Memory B cell (primary cell): ENCODE measurements at places on chromosomes 1 and 21.

DNA sequence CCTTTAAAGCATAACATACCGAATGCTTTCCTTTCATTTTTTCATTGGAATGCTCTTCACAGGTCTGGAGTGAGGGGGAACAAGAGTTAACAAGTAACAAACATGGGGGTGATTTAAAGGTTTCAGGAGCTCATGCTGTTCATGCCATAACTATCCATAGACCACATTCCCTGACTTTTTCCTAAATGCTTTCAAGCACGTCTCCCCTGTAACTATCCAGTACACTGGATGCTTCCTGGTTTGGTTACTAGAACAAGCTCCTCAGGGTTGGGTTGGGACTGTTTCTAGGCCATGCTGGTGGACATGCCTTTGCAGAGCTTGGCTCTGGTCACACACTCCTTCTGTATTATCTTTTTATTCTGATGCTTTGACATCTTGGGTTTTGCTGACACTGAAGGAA is 38.6 kb downstream of the KCNK1 start:
- no peak for DNase-seq

DNA sequence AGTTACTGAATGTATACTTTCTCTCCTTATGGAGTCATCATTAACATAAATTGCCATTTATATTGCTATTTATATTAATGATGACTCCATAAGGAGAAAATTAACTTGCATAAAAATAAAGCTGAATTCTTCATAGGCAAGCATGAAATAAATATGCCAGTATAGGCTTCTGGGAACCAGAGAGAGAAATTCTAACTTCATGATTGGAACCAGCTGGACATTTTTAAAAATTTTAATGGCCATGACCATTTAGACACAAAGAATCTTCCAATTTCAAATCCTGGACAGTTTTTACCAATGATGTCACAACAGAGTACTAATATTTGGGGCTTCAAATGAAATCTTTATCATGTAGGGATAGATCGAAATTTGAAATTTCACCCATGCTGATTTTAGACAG is 268.7 kb downstream of the PTGER3 start:
- no peak for DNase-seq

DNA sequence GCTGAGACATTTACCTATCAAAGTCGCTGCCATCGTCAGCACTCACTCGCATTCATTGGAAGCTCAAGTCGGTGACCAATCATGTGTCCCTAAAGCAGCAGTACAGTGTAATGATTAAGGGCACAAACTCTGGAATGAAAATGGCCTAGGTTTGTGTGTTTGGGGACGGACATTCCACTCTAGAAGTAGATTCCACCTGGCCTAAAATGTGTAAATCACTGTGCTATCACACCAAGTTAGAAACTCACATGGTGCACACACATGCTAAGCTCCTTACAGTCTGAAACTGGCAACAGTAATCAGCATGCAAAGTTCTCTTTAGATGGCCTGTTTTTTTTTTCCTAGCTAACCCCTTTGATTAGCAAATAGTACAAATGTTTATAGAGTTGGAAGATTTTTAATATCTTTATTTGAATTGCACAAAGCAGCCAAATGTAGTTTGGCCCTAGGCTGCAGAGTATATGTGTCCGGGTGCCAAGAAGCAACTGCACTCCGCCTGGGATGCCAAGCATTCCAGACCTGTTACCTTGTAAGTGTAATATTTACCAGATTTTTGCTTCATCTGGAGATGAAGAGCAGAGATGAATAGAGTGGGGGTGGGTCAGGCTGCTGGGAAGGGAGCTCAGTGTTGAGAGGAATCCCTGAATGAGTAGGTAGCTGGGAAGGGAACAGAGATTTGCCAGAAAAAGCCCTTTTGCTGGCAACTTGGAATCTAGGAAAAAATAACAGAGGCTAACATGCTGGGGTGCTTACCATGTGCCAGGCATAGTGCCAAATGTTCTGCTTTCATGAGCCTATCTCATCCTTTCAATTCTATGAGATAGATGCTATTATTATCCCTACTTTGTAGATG is 35.2 kb downstream of the TGFB2 start:
- DNase-seq, result no peak

DNA sequence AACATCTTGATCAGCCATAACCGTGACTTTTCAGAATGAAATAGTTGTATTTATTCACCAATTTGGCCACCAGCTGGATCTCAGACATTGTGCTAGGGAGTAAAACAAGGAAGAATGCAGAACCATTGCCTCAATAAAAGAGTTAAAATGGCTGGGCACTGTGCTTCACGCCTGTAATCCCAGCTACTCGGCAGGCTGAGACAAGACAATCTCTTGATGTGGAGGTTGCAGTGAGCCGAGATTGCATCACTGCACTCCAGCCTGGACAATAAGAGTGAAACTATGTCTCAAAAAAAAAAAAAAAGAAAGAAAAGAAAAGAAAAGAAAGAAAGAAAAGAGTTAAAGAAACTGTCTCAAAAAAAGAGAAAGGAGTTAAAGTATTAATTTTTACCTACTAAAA is 199.5 kb downstream of the TPR start:
- no peak for DNase-seq

DNA sequence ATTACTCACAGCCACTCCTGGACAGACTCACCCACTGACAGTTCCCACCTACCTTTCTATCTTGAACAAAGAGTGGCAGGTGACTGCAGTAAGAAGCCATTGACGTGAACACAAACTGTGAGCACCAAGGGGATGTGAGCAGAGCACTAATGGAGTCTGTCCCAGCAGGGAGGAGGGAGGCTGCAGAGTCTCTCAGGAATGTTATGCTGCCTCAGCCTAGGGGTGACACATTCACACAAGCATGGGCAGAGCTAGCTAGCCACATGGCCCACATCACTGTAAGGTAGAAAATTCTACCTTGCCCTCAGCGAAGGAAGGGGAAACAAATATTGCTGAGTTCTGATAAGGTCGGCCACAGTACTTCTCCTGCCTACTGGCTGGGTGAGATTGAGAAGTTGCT is 56.8 kb upstream of the PTGFRN start:
- no peak for DNase-seq

DNA sequence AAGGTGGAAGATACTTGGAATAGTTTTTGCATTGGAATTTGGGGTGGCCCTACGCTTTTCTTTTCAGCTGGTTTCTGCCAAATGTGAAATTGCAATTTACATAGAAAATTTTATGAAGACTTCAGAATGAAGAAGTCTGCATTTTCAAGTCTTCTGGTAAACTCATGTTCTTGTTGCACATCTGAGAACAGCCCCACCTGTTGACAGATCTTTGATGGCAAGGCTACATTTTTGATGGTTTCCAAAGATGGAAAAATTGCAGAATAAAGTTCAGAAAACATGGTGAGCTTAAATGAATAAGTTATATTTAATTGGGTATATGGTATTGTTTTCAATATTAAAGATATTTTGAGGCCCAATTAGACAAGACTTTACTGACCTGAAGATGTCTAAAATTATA is 25.4 kb downstream of the OLFM3 start:
- DNase-seq, result no peak

DNA sequence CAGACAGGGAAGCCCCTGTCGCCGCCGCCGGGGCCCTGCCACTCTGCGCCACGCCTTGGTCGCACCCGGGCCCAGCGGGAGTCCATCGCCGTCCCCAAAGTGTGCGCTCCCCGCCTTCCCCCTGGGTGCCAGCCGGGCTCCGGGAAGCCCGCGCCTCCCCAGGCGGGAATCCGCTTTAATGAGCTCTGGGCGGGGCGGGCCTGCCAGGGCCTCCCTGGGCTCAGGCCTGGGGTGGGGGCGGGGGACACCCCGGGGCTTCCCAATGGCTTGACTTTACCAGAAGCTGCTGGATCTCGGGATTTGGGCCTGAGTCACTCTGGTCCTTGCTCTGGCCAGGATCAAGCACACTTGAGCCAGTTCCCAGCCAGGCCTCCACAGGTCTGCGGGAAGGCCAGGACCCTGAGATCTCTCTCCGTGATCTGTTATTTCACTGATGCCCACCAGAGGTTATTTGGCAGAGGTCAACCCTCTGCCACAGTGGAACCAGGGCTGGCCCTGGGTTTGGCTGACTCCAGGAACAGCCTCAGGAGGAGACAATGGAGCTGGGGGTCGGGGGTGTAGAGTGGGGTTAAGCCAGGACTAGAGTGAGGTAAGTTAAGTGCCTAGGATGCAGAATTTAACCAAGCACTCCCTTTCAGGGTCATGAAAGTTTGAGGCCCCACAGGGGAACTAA is 178.4 kb upstream of the EDN2 start:
- DNase-seq, result no peak

DNA sequence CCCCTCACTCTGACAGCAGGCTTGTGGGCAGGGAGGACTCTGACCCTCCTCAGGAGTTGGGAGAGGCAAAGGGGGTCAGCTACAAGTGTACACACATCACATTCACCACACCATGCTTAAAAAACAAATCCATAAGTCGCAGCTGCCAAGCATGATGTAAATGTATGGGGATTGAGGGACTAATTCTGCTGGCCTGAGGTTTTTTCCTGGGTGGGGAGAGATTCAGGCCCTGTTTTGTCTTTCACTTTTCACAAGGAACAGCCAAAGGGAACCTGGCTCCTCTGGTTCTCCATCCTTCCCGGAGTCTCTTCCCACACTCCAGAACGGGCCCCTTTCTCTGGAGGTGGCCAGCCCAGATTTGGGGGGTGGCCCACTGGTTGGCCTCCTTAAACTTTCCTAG is 1.3 kb upstream of the MTARC2 start:
- no peak for DNase-seq

DNA sequence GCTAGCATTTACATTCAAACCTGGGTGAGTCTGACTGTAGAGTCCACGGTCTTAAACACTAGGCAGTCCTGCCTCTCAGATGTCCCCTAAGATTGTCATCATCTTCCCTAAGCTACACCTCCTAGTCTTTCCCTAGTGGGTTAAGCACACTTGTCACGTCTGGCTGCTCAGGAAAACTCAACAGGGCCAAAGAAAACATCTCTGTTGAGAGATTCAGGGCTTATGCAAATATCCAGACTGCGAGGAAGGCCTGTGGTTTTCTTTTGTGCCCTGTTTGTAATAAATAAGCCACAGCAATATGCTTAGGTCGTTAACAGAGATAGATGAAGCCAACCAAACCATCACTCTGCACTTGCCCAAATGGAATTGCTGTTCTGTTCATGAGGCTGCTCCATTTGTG is 472.6 kb upstream of the DEPDC1 start:
- DNase-seq, result no peak
